Activated CD4-positive, alpha-beta T cell treated with anti-CD3 and anti-CD28 coated beads for 36 hours (primary cell): ENCODE measurements at places on chromosomes 1 and 21.

- peak; percentile 94 for DNase-seq
These were observed at the start of gene DNTTIP2 for GRCh38 chr1:93878889-93879586. DNTTIP2 (minus strand) TSS chr1:93879206; CDS start chr1:93879148, 58 bp downstream.

- DNase-seq: no peak
These were observed 519.0 kb downstream of the NPHP4 start for GRCh38 chr1:5473268-5473667.

- peak; percentile 2 for DNase-seq
These were observed 68.5 kb downstream of the SLC37A1 start for GRCh38 chr21:42581993-42582786.

DNA sequence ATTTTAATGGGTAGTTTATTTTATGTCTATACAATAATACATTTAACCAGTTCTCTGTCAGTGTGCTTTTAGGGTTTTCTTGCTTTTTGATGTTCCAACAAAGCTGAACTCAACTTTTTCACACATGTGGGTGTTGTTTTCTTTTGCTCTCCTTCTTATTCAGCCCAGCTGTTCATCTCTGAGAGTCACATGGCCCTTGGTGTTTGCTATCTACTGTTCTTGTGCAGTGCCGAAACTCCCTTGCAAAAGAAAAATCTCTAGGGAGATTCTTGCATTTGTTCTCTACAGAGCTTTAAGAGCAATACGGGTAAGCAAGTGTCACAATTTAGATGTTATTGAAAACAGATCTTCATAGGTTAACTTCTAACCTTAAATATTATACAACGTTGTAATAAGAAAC is 281.1 kb upstream of the CXADR start:
- DNase-seq: no peak

DNA sequence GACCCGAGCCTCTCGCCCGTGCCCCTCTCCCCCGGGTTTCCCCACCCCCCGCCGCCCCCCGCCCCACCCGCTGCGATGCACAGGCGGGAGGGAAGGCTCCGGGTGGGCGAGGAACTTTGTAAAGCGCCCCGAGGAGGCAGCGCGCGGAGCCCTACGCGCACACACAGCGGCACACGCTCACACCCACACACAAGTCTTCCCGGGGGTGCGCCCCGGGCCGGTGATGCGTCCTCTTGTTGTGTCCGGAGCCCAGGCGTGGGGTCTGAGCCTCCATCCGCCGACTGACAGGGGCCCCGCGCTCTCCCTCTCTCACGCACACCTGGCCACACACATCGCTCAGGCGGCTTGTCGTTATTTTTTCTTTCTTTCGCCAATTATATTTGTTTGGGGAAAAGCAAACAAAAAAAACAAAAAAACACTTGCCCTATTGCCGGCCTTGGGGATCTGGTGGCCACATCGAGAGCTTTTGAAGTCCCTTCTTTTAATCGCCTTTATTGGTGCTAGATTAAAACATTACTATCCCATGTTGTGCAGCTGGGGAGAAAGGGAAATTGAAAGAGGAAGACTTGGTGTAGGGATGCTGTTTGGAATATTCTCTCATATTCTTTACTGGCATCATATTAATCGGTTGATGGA is 770 bp downstream of the NTNG1 start:
- peak; percentile 43 for DNase-seq

DNA sequence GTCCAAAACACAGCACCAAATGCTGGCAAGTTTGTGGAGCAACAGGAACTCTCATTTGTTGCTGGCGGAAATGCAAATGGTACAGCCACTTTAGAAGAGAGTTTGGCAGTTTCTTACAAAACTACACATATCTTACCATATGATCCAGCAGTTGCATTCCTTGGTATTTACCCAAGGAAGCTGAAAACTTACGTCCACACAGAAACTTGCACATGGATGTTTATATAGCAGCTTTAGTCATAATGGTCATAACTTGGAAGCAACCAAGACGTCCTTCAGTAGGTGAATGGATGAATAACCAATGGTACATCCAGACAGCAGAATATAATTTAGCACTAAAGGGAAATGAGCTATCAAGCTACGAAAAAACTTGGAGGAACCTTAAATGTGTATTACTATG is 66.4 kb downstream of the MARK1 start:
- no peak for DNase-seq
